ENCODE measurements at places on chromosomes 1 and 21.

DNA sequence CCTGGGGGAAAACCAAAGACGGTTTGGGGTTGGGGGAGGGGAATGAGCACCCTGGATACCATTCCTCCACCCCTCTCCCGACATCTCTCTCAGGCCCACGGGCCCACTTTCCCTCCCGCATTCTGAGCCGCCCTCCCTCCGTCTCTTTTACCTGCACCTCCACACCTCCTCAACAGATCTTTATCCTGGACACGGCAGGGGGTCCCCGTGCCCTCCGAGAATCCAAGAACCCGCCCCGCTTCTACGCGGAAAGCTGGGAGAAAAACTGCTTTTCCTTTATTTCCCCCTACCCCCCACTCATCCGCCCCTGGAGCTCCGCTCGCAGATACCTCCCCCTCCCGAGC lies 108.8 kb downstream of the NAV1 start:
- DNase-seq: no peak

DNA sequence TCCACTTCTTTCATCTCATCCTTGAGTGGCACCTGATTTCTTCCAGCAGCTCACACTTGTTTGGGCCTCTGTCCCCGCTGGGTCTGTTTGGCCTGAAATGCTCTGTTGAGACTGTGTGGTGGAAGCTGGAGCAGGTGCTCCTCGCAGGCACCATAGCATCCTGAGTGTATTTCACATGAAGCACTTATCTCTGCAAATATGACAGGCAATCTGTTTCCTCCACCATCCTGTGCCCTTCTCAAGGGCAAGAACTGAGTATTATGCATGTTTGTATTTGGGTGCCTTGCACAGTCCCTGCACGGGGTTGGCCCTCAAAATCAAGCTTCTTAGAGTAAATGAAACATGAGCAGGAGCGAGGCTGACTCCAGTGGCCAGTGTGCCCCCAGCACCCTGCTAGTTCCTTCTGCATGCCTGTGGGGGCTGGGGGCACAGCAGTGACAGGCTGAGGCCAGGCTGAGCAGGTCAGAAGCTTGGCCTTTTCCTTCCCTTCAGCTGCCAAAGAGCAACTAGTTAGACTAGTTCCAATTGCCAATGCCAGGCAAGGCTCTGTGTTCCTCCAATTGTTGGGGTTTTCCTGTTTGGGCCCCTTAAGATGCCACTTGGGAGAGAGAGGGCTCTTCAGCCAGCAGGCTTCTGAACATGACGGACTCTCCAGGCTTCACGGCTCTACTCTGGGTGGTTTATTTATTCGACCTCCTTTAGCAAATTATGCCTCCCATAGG lies 129.6 kb upstream of the ATP1A1 start:
- no peak for DNase-seq

- no peak for DNase-seq
Observed at GRCh38 chr1:50989694-50990093, 19.6 kb downstream of the CDKN2C start.

- DNase-seq: no peak
Observed at GRCh38 chr1:248361121-248361715, at the start of gene OR2T4. Gene OR2T4 (plus strand): TSS chr1:248361665. CDS start chr1:248361665, 0 bp downstream.

DNA sequence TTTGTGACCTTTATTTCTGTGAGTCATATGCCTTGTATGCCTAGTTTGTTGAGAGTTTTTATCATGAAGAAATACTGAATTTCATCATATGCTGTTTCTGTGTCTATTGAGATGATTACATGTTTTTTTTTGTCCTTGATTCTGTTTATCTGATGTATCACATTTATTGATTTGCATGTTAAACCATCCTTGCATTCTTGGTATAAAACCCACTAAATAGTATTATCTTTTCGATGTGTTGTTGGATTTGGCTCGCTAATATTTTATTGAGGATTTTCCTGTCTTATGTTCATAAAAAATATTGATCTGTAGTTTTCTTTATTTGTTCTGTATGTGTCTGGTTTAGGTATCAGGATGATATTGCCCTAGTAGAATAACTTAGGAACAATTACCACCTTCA lies 164.7 kb upstream of the CHRM3 start:
- no peak for DNase-seq

DNA sequence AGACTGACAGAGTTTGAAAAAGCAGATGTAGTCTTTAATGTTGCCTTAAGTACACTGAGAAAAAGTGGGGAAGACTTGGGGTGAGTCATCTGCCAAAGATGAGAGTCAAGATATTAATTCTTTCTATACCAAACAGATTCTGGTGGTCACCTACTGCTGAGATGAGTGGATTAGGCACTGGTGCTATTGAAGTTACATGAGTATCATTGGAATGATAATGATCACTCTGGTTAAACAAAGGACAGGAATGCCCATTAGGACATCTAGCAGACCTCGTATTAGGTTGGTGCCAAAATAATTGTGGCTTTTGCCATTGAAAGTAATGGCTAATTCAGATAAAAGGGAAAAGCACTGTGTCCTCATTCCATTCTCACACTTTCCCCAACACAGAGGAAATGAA lies 1588.9 kb downstream of the KCNT2 start:
- no peak for DNase-seq

DNA sequence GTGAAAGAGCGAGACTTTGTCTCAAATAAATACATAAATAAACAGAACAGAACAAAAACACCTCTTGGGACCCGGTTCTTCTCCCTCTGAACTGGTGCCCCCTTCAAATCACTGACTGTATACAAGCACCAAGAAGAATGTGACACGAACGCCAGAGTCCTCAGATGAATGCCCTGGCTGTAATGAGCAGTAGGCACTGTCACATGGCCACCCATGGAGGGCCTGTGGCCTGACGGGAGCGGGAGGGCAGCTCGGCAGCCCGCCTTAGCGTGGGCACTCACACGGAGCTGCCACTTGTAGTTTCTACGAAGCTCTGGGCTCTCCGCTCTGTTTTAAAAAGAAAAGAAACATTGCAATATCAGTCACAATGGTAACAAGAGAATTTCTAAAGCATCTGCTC lies 146.0 kb downstream of the PEX14 start:
- no peak for DNase-seq

GRCh38 chr1:14896381-14897079 lies 257.0 kb upstream of the TMEM51 start:
- no peak for DNase-seq

GRCh38 chr1:240936911-240937668 lies 325.1 kb upstream of the GREM2 start:
- DNase-seq: no peak

DNA sequence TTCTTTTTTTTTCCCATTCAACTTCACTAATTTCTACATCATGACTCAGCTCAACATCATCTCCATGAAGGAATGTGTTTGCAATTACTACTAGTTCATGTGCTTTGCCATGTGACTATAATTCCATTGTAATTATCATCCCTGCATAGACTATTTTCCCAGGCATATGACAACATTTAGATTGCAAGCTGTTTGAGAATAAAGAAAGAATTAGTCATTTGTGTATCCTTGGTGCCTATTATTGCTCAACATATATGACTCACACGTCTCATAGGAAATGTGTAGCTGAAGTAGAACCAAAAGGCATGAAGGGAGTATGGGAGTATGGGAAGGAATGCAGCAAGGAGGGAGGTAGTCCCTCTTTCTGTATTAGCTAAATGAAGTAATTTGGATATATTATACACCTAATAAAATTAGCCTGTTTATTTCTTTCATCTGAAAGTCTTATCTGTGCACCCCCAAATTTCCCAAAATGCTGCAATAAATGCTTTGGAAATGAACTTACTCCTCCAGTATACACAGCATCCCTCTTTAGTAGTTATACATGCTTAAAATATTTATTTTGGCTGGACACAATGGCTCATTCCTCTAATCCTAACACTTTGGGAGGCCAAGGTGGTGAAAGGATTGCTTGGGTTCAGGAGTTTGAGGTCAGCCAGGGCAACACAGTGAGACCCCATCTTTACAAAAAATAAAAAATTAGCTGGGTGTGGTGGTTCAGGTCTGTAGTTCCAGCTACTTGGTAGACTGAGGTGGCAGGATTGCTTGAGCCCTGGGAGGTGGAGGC lies 316.9 kb upstream of the ADGRL4 start:
- no peak for DNase-seq

DNA sequence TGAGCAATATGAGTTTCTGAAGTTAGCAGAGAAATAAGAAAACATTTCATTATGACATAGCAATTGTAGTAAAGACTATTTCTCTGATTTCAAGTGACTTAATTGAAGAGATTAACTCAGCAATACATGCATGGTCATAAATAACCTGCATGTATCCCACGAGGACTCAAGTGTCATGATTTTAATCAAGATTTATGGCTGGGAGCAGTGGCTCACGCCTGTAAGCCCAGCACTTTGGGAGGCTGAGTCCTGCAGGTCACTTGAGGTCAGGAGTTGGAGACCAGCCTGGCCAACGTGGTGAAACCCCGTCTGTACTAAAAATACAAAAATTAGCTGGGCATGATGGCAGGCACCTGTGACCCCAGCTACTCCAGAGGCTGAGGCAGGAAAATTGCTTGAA lies 311.9 kb upstream of the PLD5 start:
- DNase-seq: no peak

DNA sequence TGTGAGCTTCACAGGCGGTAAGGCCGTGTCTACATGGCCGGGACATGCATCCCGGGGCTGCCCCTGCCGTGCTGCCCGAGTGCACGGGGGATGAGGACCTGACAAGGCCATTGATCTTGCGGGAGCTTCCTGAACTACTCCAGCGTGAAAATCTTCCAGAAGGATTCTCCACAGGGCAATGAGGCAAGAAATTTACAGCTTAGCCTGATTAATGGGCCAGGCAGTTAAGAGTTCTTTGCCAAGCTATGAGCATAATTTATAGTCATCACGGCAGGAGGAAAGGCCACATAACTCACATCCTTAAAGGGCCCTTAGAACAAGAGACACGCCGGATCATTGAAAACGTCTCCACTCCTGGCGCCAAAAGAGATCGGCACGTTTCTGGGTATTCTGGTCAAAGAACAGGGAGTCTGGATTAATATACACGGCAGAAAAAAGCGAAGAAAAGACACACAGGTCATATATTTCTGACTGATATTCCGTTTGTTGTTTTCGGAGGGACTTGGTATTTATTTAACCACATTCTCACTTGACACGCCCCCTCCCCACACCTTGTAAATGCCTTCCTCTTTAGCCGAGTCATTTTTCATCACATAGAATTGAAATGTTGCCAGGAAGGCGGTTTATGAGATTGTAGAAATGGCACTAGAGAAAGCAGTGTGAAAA lies 180.5 kb downstream of the DYRK1A start:
- no peak for DNase-seq

DNA sequence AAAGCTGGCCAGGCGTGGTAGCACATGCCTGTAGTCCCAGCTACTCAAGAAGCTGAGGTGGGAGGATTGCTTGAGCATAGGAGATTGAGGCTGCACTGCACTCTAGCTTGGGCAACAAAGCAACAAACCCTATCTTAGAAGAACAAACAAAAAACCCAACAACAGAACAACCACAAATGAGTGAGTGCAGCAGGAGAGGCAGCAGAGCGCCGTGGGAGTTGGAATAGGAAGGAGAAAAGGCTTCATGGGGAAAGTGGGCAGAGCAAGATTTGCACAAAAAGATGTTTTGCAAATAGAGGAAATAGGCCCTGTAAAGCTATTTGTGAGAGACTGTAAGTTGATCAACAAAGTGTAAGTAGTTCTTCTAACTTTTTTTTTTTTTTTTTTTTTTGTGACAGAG lies 19.6 kb downstream of the SMAP2 start:
- DNase-seq: no peak

DNA sequence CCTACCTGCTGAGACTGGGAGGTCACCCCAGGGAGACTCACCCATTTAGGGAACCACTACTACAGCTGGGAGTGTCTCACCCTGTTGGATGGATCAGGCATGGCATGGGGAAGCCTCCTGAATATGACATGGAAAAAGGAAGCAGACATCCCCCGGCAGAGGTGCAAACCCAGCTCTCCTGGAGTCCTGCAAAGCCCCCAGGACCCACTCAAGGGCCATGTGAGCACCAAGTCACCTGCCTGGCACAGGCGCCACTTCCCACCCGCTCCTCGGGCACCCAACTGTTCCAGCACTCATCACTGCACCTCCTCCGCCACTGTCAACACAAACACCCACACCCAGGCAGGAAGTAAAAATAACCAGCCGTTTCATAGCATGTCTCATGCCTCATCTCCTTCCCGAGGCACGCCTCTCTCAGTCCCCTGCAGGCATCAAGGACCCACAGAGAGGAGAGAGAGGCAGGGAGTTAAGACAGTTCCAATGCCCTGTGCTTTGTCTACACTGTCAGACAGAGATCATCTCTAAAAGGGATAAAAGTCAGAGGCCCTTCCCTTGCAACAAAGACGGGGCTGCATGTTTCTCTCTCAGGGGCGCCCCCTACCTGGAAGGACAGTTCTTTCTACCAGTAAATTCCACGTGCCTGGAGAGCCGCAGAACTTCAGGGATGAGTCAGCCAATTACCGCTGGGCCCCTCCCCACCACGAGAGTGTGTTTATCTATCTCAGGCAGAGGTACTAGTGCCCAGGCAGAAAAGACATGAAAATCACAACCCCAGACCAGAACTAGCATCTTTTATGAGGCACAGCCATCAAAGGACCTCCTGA lies 150.1 kb upstream of the SOD1 start:
- peak; percentile 62 for DNase-seq

DNA sequence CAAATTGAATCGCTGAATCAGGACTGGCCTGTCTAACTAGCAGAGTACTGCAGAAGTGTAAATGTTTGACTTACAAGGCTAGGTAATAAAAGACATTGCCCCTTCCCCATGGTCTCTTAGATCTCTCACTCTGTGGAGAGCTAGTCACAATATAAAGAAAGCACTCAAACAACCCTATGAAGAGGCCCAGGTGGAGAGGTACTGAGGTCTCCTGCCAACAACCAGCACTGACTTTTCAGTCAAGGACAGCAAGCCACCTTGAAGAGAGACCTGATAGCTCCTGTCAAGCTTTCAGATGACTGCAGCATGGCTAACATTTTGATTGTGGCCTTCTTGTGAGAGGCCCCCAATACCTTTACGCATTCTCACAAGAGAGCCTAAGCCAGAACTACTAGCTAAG lies 18.5 kb downstream of the HFM1 start:
- no peak for DNase-seq

GRCh38 chr1:21761052-21761451 lies 21.9 kb downstream of the USP48 start:
- no peak for DNase-seq

DNA sequence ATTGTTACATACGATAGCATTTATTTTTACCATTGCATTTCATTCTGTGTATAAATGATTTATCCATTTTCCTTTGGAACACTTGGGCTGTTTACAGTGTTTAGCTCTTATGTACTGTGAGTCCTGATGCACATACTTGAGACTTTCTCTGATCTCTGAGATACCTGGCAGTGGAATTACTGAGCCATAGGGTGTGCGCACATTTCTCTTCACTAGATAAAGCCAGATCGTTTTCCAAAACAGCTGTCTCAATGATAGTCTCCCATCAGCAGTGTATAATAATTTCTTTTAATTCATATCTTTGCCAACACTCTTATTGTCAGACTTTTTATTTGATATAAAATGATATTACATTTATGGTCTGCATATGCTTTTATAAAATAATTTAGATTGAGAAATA lies 66.2 kb downstream of the VPS13D start:
- DNase-seq: no peak

DNA sequence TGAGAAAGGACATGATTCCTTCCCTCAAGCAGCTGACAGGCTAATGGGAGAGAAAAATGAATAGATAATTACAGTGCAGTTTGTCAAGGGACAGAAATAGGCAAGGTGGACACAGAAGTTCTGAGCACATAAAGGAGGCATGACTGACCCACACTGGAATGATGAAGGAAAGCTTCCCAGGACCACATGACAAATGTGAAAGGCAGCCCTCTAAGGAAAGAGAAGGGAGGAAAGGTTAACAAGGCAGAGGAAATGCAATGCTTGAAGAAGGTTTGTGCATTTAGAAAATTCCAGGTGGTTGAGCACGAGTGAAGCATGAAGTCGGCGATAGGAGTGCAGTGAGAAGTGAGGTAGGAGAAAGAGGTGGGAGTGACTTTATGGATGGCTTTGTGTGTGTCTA lies 37.4 kb downstream of the LAMC2 start:
- no peak for DNase-seq

Measured in nucleus accumbens (tissue), 56 donors.